ENCODE measurements at places on chromosomes 7 and 10.
A peak's percentile ranks its signal among the peaks of the same experiment; 100 is the strongest.

GRCh38 chr10:113879691-113880090 lies 25.2 kb downstream of the NHLRC2 start:
- DNase-seq: no peak

DNA sequence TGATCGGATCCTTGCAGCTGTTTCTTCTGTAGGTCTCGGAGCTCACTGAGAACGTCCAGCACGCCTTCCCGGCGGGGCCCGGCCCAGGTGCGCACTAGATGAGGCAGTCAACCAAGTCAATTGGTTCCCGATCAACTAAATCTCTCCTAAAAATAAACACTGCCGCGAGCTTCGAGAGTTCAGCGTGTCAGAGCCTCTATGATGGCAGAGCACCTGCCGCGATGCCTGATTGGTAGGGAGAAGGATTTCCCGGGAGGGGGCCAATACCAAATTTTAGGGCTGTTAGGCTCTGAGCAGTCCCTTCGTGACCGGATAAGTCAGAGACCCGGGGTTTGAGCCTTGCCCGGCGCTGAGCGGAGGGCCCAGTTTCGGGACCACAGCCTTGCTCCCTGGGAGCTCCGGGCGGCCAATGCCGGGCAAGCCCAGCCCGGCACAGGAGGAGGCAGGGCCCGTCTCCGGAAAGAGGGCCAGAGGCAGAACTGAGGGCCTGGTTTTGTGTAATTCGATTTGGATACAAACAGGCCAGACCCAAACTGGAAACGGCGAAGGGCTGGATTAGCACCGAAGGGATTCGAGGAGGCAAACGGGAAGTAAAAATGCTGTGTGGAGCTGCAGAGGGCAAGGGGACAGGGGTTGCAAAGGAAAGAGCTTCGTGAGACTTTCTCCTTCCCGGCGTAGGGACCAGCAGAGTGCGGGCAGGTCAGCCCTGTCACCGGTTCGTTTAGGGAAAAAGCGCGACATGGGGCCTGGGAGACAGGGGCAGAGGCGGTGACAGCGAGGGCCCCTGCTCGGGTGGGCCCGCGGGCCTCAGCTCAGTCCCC lies 569 bp downstream of the SLC26A5 start:
- no peak for DNase-seq

DNA sequence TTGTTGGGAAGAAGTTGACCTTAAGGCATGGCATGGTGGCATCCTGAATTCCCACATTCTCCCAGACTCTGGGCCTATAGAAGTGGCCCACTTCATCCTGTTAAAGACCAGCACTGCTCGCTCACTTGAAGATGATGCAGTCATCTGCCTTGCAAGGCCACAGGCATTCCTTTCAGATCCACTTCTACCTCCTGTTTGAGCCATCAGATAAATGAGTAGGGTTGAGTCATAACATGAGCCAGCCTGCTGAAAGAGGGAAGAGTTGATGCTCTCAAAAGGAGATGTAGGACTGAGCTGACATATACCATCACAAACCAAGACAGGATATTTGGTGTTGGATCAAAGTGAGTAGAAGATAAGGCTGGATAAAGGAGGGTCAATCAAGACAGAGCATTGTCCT lies 1.5 kb upstream of the EBLN1 start:
- no peak for DNase-seq

DNA sequence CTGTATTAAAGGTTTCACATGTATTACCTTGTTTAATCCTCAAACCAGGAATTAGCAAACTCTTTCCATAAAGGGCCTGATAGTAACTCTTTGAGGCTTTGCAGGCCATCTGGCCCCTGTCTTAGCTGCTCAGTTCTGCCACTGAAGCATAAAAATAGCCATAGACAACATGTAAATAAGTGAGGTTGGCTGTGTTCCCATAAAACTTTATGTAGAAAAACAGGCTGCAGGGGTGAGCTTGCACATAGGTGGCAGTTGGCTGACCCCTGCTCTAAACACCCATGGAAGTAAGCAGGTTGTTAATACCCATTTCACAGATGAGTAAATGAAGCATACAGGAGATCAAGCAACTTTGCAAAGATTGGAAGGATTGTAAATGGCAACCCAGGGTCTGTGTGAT lies 1279.2 kb upstream of the AUTS2 start:
- DNase-seq: no peak

GRCh38 chr7:151518105-151518946 lies 1.4 kb downstream of the RHEB start:
- peak; percentile 32 for DNase-seq

- DNase-seq: no peak
These were observed 97.0 kb downstream of the PFKFB3 start for GRCh38 chr10:6299743-6300105.

DNA sequence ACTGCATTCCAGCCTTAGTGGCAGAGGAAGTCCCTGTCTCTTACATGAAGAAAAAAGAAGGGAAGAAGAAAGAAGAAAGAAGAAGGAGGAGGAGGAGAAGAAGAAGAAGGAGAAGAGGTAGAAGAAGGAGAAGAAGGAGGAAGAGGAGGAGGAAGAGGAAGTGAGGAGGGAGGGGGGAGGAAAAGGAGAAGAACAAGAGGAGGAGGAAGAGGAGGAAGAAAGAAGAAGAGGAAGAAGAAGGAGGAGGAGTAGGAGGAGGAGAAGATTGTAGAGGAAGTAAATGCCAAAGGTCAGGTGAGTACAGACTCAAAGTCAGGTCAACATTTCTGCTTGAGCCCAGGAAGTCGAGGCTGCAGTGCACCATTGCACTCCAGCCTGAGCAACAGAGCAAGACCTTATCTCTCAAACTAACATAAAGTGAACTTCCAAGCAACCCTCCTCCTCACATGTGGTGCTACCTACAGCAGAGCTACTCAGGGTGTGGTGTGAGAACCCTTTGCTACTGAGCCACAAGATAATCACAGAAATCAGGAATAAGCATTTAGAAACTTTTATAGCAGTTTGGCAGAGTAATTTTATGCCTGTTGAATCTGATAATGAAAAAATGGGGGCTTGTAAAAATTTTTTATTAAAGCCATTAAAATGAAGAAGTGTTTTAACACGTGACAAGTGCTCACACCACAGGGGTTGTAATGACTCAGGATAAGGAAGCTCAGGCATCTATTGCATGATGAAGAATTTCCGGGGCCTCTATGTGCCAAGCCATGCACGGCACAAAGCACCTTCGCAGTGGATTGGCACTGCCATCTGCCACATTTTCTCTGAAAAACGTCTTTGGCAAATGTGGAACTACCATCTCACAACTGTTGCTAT lies 224.9 kb upstream of the AUTS2 start:
- no peak for DNase-seq

- no peak for DNase-seq
These were observed 212.0 kb downstream of the DNAJB6 start for GRCh38 chr7:157548691-157549303.

GRCh38 chr7:85627791-85628586 lies 441.1 kb upstream of the SEMA3D start:
- DNase-seq: no peak

DNA sequence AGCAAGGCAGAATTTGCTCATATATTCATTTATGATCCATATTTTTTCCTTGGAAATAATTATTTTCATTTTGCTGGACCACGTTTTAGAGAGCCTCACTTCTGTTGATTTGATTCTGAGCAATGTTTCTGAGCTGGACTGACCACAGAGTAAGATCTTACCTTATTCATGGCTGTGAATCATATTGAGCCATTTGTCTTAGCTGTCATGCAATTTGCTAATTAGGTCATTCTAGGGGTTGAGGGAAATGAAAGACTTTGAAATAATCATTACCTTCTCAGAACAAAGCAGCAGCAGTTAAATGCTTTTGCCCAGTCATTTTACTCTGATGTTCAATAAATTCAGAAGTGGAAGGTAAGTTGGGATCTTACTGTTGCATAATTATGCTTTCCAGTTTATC lies 251.4 kb downstream of the SDK1 start:
- DNase-seq: no peak

GRCh38 chr7:148286150-148286549 lies 304.4 kb upstream of the C7orf33 start:
- no peak for DNase-seq

DNA sequence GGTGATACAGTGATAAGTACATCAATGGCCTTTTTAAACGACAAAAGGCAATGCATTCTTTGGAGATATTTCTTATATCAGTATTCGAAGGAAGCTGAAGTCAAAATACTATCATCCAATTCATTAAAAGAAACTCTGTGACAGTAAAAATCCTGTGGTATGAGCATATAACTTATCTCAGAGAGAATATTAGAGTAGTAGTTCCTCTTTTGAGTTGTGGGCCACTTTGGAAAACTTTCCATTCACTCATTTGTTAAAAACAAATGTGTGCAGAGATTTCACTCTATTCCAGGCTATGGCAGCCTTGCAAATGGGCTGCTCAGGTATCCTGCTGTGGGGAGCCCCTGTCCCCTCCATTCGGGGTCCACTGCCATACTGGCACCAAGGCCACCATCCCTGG lies 55.3 kb upstream of the ZNF438 start:
- DNase-seq: no peak

DNA sequence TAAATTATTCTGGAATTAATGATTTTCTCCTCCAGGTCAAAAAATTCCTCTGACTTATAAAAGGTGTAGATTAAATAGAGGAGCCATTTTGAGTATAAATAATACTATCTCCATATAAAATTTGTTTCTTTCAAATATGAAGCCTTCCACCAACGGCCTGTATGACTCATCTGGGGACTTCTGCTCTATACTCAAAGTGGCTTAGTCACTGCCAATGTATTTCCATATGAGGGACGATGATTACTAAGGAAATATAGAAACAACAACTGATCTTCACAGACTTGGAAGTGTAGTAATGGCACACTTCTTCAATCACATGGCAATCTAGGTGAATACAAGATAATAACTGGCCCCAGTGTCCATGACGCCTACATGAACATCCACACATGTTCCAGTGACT lies 335.6 kb upstream of the HGF start:
- DNase-seq: no peak

DNA sequence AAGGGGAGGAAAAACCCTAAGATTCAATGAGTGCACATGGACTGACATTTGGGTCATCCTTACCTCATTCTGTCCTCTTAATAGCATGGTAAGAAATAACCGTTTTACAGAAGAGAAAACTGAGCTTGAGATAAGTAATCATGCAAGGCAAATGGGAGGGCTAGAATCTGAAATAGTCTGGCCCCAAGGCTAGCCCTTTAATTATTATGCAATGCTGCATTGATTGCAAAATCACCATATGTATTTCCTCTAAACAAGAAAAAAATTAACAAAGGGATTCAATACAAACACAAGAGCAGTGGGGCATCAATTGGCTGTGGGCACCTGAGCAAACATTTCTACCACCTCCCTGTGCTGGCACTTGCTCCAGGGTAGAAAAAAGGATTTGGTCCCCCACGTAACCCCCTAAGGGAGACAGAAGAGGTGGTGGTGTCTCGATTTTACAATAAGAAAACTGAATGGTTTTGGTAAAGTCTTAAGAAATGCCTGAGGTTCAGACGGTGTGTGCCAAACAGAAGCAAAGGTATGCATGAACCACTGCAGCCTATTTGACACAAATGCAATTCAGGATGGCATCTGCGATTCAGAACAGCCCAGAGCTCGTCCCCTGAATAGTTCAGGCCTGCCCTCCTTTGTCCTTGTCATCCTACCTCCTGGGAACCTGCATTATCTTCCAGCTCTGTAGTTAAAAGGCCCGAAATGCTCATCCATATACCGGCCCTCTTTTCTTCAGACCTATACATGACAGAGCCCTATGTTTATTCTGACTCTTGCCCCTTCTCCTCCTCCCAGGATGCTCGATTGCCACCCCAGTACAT lies 23.6 kb downstream of the PIP4K2A start:
- no peak for DNase-seq

Measured in CD4-positive, alpha-beta T cell treated with Interleukin-6 at 100 ng/mL for 8 hours (primary cell).